CD4-positive, alpha-beta T cell (primary cell): ENCODE measurements at places on chromosomes 11 and 22.

- no peak for DNase-seq
Measured at GRCh38 chr22:27210111-27210730, 552.8 kb downstream of the MIAT start.

DNA sequence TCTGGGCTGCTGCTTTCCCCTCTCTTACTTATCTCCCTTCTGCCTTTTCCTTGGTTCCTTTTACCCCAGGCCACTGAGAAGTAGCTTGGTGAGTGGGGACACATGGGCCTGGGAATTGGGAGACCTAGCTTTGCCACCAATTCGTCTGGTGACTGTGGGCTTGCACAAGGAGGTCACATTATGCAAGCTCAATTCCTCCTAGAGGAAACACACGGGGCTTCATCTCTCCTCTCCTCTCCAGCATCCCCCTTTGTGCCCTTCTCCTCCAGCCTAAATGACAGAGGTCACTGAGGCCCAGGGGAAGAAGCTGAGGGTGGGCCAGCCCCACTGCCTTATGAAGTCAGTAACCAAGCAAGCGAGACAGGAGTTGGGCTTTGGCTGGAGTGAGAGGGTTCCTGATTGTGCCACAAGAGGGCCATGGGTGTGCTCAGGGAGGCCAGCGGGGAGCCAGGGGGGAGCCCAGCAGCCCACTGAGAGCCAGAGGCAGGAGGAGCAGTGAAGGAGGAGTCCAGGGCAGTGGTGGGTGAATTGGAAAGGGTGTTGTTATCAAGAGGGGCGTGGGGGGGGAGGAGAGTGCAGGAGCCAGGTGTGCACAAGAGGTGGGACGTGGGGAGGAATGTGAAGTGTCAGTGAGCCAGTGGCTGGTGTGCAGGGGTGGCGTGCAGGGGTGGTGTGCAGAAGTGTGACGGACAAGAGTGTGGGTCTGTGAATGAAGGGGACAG, 2.0 kb downstream of the CLCF1 start:
- DNase-seq, result no peak

DNA sequence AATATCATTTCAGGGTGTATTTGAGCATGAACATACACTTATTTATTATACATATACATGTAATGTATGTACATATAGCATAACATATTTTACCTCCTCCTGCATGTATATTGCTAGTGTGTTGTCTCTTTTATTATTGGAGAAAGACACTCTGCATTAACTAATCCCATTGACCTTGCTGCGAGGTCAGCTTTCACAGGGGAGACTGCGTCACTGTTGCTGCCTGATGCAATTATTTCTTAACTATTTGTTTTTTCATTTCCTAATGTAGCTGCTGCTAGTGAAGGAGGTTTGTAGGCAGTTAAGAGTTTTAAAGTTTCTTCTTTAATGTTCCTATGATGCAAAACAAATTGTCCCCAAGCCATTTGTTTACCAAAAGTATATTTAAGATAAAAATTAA, 185.4 kb upstream of the CNTN5 start:
- no peak for DNase-seq

DNA sequence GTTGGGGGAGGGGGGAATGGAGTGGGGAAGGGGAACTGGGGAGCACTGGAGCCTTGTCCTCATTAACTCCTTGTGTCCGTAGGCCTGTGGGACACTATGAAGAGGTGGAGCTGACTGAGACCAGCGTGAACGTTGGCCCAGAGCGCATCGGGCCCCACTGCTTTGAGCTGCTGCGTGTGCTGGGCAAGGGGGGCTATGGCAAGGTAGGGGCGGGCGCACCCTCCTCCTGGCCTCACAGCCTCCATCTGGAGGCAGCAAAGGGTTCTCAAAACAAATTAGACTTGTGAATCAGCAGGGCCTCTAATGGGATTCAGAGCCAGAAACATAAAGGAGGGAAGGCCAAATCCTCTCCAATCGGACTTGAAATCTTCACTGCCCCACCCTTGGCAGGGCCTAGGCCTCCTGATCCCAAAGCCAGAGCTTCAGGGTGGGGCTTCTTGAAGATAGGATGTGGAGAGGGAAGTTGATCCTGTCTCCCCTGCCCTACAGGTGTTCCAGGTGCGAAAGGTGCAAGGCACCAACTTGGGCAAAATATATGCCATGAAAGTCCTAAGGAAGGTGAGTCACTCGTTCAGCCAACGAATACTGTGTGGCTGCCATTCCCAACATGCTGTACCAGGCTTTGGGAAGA, 859 bp downstream of the RPS6KB2 start:
- DNase-seq, result no peak

DNA sequence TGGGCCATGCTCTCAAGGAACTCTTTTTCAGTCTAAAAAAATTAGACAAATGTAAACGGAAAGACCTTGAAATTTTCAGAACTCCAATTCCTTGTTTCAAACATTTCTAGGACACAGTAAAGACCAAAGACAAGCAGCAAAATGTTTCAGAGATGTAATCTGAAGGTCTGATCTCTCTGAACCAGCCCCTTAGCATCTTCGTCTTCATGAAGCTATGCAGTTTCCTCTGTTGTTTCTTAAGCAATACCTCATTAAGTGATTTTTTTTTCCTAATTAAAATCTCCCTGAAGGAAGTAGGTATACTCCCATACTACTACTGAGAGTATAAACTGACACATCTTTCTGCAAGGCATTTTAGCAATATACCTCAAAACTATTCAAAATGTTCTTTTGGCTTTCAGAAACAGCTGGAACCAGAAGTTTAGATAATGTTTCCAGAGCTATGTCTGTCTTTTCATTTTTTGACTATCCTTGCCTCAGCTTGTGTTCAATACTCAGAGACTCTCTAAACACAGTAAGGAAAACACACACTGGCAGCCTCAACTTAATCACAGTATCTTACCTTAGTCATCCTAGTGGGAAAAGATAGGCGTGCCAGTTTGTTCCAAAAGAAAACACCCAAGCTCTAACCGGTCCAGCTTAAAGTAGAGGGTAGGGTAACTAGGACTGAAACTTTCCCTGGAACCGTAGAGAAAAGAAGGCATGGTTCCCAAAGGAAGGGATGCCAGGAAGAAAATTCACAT, 25.1 kb downstream of the SBF2 start:
- DNase-seq, result no peak

DNA sequence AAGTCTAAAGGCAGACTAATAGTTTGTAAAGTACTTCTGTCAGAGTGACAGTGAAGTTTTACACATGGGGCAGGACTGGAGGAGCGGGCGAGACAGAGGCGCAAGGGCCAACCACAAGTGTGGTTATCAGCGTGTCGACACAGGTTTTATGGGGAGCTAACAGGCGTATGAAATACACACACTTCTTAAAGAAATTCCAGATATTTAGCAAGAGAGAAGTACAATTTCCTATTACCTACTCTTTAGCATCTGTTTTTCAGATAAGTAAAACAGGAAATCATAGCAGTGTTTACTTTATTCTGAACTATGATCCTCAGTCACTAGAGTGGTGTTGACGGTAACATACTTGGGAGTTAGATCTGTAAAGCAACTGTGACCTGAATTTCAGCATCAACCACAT, 22.5 kb downstream of the VSIG10L2 start:
- DNase-seq, result no peak

DNA sequence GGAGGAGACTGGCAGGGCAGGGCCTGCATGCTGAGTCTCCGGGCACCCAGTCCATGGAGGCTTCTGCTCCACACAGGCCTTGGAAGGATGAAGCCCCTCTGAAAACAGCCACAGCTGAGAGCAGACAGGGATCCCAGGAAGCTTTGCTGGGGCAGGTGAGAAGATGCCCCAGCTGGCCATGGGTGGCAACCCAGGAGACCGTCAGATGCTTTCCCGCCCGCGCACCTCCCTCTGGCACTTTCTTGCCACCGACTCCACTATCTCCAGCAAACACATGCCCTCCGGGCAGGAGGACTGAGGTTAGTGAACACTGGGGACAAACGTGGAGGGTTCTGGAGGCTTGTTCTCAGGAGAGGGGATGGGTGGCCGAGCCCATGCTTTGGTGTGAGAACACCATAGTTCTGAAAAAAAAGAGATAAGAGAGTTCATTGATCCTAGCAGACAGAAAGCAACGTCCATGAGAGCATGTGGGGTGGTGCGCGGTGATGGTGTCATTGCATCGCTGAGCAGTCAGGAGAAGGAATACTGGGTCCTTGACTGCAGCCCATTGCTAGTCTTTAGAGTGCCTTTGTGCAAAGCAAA, 2.3 kb downstream of the C1QTNF6 start:
- no peak for DNase-seq

DNA sequence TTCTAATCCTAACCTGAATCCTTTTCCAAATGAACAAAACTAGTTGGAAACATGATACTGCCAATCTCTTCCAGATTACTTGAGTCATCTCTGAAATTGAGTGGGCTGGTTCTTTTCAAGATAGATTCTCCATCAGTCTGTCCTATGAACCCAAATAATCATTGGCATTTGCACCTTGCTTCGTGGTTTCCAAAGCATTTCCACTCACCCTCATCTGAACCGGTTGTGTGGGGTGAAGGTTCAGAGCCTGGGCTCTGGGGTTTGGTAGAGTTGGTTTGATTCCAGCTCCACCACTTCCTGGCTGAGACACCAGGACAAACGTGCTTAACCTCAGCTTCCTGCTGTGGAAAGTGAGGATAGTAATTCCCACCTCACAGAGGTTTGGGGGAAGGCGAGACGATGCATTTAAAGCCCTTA, 206.4 kb upstream of the E2F8 start:
- no peak for DNase-seq

DNA sequence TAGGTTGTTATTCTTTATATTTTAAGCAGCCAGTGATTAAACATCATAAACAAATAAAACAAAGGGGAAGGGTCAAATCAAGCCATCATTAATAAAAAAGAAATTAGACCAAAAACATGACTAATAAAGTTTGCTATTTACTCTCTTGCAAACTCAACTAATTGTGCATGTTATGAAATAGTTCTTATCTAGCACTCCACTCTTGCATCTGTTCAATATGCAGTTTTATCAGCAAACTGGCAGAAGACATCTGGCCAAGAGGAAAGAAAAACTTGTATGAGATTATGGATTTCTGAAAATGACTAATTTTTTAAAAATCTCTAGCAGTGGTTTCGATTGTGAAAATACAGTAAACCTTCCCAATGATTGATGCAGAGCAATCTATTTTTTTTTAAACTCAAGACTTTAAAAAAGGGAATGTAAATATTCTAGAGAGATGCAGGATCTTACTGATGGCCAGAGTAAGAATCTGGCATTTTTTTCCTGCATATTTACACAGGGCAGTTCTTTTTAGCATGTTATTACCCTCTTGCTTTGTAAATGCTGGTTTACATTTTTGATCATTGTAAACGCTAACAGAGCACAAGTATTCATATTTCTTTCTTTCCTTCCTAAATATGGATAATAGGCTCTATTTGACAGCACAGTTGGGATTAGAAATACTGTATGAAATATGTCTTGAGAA, 83.3 kb downstream of the GRIA4 start:
- DNase-seq, result no peak

DNA sequence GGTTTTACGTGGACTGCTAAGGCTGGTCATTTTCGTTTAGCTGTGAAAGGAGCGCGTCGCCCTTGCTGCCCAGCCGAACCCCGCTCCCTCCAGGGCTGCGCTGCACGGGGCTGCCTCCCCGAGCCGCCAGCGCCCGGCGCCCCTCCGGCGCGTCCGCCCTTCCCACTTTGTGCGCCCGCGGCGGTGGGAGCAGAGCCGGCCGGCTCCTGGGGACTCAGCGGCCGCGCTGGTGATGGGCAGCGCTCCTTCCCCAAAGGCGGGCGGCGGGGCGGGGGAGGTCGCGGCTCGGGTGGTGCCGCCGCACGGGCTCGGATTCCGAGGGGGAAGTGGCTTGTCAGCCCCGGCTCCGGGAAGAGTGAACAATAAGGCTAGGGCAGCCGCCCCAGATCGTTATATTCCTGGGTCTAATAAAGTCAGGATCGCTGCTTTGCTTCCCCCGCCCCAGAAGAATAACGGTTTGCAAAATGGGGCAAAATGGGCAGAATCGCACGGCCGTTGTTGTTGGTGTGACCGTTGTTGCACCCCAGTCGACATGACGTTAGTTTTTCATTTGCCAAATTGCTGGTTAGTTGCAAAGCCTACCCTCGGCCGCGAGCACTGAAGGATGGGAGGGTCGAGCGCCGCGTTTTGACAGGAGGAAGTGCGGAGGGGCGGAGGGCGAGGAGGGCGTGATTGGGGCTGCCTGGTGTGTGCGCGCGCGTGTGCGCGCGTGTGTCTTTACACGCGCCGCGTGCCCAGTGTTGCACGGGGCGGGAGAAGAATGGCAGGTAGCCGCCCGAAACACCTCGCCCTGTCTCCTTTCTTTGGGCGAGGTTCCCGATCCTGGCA, 745 bp downstream of the NCAM1 start:
- no peak for DNase-seq

DNA sequence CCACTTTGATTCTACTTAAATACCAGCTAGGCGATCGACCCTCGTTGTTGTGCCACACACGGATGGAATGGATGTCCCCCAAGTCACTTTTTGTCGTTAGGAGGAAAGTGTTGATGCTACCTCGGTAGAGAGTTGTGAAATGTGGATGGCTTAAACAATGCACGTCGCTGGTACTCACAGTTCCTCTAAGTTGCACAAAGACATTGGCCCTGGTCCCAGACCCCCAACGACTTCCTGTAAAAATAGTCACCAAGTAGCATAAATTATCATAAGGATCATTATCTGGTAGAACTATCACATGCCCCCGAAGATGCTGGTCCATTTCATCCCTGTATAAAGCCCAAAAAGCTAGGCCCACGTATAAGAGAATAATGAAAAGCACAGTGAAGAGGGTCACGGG, 3.8 kb downstream of the PKDREJ start:
- no peak for DNase-seq

DNA sequence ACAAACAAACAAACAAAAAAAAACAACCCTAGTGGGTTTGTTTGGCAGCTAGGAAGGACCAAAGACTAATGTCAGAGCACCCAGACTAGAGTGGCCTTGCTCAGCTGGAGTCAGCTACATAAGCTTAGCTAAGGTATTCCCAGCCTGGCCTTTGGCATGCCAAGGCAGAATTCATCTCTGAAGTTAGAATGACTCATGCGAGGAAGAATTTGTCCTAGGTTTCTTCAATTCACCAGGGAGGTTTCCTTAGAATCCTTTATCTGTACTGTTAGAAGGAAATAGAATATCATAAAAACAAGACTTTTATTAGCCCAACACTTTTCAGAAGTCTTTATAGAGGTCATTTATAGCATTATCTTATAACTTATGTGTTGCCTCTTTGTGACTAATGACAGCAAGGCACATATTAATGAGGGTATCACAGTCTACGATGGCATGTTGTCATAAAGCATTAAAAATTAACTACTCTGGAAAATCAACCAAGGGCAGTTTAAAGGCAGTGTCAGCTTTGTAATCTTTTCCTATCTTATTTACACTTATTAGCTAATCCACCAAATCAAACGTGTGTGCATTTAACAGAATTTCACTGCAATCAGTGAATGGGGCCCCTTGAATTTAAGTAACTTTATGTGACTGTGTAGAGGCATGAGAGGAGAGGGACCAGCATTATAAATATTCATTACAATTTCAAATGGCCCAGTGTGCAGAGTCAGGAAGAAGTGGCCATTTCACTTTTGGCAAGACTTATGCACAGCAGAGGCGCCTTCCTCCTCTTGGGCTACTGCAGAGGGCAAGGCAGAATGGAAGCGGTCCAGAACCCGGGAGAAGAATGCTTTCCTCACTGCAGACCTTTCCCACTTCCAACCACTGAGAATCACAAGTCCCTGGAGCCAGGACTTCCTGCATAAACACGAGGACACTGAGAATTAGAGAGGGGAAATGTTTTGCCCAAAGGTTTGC, 36.3 kb downstream of the SLC5A1 start:
- no peak for DNase-seq
